ENCODE measurements at places on chromosomes 5 and 9.

DNA sequence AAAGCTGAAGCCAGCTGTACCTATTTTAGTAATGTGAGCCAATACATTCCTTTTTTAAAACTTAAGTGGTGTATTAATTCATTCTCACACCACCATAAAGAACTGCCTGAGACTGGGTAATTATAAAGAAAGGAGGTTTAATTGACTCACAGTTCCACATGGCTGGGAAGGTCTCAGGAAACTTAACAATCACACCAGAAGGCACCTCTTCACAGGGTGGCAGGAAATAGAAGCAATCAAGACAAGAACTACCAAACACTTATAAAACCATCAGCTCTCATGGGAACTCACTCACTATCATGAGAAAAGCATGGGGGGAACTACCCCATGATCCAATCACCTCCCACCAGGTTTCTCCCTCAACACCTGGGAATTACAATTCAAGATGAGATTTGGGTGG lies 21.0 kb downstream of the ESM1 start:
- H3K4me3 ChIP-seq: no peak overlapping the region
- no peak for ATAC-seq
- no peaks in the 10 kb centered on the region for H3K36me3 ChIP-seq
- H3K27ac ChIP-seq: no peak overlapping the region
- H3K4me1 ChIP-seq: peaks cover 4% of the 10 kb centered on the region

DNA sequence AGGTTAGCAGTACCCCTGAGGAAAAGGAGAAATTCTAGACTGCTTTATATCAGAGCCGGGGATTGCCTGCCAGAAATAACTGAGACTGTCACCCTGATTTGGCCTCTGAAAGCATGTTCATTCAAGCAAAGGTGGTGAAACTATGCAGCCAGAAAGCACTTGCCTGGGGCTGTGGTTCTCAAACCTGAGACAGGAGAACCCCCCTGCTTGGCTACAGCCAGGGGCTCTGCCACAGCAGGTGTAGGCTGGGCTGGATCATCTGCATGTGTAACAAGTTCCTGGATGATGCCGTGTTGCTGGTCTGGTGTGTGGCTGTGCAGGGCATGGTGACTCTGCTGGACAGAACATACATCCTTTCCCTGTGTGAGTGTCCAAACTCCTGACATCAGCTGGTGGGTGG lies 157.8 kb downstream of the NXNL2 start:
- H3K4me1 ChIP-seq: no peaks in the 10 kb centered on the region
- H3K27ac ChIP-seq: no peak overlapping the region

DNA sequence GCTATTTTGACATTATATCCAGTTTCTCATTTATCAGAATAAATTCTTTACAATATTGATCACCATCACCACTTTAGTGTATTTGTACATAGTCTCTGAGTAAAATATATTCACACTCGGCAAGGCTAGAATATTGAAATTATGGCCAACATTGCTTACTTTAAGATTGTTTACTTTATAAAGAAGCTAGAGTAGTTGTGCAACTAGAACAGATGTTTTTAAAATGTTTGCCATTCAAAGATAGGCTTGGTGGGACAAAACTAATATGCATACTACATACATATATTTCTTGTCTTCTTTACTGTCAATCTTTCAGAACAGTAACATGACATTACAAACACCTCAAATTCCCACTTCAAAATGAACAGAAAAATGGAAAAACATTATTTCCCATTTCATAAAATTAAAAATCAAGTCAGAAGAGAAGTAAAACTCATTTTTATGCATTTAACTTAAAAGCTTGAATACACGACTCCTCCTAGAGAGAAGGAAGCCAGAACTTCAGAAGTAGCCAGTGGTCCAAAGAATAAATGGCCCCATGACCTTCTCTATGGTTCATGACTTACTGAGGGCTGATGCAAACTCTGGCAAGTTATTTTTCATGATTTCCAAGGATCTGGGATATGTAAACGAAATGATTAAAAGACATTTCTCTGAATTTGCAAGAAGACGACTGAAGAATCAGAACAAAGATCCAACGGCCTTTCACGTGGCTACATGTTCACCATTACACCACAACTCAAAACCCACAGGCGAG lies 14.1 kb downstream of the MTX3 start:
- no peak overlapping the region for H3K27ac ChIP-seq
- H3K4me3 ChIP-seq: no peak overlapping the region
- H3K27me3 ChIP-seq: no peaks in the 10 kb centered on the region
- ATAC-seq: no peak
- peaks cover 3% of the 10 kb centered on the region for H3K4me1 ChIP-seq

- H3K27ac ChIP-seq: peak overlapping the region; percentile 84
- peaks cover 29% of the 10 kb centered on the region for H3K4me1 ChIP-seq
Observed at GRCh38 chr5:172224996-172225395, 31.0 kb downstream of the EFCAB9 start.

GRCh38 chr9:76528056-76528455 lies 69.1 kb downstream of the GCNT1 start:
- peaks cover 2% of the 10 kb centered on the region for H3K4me1 ChIP-seq
- no peak overlapping the region for H3K4me3 ChIP-seq
- H3K27ac ChIP-seq: no peak overlapping the region
- no peak for ATAC-seq
- no peaks in the 10 kb centered on the region for H3K27me3 ChIP-seq

DNA sequence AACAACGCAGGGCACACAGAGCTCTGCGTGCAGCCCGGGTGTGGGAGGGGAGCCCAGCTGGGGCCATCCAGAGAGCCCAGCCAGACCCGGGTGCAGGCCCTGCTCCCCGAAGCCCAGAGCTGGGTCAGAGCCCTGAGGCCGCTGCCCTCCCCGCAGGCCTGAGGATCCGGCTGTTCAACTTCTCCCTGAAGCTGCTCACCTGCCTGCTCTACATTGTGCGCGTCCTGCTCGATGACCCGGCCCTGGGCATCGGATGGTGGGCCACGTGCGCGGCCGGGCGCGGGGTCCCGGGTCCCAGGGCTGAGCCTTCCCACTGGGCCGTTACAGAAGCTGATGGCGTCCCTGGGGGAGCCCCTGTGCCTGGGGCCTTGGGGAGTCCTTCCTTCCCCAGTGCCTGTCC lies 48.8 kb downstream of the KCNT1 start:
- no peak overlapping the region for H3K4me3 ChIP-seq
- H3K27ac ChIP-seq: no peak overlapping the region
- H3K36me3 ChIP-seq: no peaks in the 10 kb centered on the region
- ATAC-seq: no peak
- H3K27me3 ChIP-seq: peaks cover 9% of the 10 kb centered on the region

DNA sequence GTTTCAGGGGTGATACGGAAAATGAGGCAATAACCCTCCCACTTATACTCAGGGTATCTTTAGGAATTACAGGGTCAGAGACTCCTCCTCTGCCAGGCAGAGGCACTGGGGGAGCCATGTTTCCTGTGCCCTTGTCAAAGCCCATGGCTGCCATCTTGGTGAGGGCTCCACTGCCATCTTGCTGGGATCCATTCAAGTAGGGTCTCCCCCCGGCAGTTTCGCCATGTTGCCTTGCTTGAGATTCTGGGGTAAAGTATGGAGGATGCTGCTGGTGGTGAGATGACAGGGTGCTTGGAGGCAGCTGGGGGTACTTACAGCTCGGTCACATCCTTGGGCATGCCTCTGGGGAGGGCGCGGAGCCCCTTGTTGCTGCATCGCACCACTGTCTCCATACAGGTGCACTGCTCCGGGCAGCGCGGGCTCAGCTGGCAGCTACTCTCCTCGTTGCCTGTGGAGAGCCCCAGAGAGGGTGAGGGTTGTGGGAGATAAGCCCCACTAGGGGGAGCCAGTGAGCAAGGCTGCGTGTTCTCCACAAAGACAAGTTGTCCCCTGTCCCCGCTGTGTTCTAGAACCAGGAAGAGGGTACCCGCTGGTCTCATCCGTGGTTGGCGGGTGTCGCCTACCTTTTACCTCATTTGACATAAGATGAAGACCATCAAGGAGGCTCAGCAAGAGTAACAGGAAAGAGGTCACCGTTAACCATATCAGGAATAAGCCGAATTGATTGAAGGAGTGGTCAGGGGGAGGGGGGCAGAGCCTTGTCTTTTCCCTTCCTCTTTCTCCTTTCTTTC lies 169.0 kb upstream of the PANK3 start:
- H3K27me3 ChIP-seq: peaks cover 4% of the 10 kb centered on the region
- no peak overlapping the region for H3K27ac ChIP-seq
- ATAC-seq: peak; percentile 59

GRCh38 chr9:135067096-135067710 lies 20.3 kb upstream of the OLFM1 start:
- ATAC-seq: no peak
- peaks cover 35% of the 10 kb centered on the region for H3K27me3 ChIP-seq
- H3K4me3 ChIP-seq: no peak overlapping the region
- H3K27ac ChIP-seq: no peak overlapping the region
- H3K4me1 ChIP-seq: no peaks in the 10 kb centered on the region

DNA sequence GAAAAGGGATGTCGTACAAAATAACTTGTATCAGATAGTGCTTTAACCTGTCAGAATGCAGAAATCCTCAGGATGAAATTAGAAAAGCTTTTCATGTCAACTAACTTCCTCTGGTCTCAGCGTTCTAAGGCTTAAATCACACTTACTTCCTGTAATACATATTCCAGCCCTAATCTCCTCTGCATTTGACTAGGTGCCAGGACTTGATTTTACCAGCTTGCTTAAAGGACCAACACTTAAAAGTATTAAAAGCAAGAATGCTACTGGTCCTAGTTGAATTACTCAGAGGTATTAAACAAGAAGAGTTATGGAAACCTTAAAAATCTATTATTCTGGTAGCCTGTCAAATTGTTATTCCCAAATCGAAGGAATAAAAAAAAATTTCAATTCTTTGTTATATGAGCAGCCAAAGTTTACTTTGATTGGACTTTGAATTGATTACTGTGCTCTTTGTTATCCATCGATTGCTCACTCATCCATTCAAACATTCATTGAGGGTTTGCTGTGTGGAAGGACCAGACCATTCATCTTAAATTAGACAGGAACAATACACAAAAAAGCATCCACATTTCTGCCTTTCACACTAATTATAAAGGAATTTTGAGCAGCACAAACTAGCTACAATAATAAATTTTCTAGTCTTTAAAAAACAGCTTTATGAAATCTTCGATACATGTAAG lies 108.7 kb downstream of the MUSK start:
- H3K36me3 ChIP-seq: no peaks in the 10 kb centered on the region
- H3K27me3 ChIP-seq: no peaks in the 10 kb centered on the region
- H3K4me3 ChIP-seq: no peak overlapping the region
- no peak overlapping the region for H3K27ac ChIP-seq

DNA sequence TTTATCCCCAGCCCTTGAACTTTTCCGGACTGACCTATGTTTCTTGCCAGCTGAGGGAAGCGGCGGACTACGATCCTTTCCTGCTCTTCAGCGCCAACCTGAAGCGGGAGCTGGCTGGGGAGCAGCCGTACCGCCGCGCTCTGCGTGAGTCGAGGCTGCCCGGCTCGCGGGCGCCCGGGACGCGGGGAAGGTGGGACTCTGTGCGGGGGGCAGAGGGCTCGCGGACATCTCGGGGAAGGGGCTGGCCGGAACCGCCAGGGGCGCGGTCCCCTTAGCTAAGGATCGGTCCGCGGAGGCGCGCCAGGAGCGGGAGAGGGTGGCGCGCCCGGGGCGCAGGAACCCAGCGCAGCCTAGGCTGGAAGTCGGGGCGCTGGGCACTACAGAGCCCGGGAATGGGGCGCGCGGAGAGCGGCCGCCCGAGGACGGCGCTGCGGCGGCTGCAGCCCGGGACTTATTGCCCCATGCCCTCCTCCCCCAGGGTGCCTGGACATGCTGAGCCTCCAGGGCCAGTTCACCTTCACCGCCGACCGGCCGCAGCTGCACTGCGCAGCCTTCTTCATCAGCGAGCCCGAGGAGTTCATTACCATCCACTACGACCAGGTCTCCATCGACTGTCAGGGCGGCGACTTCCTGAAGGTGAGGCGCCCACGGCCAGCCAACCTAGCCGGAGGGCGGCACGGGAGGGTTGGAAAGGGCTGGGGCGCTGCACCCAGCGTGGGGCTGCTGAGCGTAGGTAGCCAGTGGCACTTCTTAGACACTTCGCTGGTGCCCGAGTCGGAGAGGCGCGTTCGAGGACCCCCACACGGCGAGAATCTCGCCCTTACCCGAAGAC lies 922 bp downstream of the CRHBP start:
- H3K4me3 ChIP-seq: no peak overlapping the region
- peak; percentile 24 for ATAC-seq
- H3K4me1 ChIP-seq: no peaks in the 10 kb centered on the region
- peaks cover 36% of the 10 kb centered on the region for H3K27me3 ChIP-seq
- no peaks in the 10 kb centered on the region for H3K36me3 ChIP-seq

DNA sequence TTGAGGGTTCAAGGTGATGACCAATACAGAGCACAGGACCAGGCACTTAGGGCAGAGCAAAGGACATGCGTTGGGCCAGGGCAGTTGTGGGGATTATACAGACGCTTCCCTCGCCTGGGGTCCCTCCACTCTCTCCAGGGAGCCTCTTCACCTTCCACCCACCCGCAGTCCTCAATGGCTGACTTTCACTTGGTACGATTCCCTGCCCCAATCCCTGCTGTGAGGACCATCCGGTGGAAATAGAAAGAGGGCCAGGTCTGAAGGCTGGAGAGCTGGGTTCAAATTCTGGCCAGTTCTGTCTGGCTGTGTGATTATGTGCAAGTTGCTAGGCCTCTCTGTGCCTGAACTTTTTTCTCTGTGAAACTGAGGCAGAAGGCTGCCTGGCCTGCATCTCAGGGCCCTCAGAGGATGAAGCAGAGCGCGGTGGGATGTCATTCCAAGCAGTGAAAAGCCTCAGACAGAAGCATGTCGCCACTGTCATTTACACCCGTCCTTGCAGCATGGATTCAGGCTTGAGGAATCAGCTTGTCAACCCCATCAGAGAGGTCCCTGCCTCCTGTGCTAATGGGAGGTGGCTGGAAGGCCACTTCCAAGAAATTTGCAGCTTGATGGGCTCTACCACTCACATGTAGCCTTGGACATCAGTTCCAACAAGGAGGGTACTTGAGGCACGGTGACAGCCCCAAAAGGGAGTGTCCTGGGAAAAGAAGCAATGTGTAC lies 206.6 kb upstream of the IER5L start:
- no peaks in the 10 kb centered on the region for H3K27me3 ChIP-seq
- H3K36me3 ChIP-seq: no peaks in the 10 kb centered on the region
- H3K27ac ChIP-seq: peak overlapping the region; percentile 52
- H3K4me1 ChIP-seq: no peaks in the 10 kb centered on the region
- peak overlapping the region; percentile 61 for H3K4me3 ChIP-seq
- no peak for ATAC-seq

GRCh38 chr9:70421272-70422180 lies 7.1 kb upstream of the KLF9 start:
- H3K27me3 ChIP-seq: no peaks in the 10 kb centered on the region
- peak overlapping the region; percentile 96 for H3K27ac ChIP-seq
- peaks cover 9% of the 10 kb centered on the region for H3K36me3 ChIP-seq
- peaks cover 21% of the 10 kb centered on the region for H3K4me1 ChIP-seq

GRCh38 chr5:115656404-115656803 lies 30.6 kb upstream of the TMED7 start:
- H3K27ac ChIP-seq: no peak overlapping the region
- no peak overlapping the region for H3K4me3 ChIP-seq
- H3K4me1 ChIP-seq: no peaks in the 10 kb centered on the region

- H3K4me1 ChIP-seq: peaks cover 4% of the 10 kb centered on the region
- H3K27me3 ChIP-seq: peaks cover 4% of the 10 kb centered on the region
- ATAC-seq: peak; percentile 42
- no peak overlapping the region for H3K4me3 ChIP-seq
Observed at GRCh38 chr9:124133727-124134126, 122.2 kb downstream of the LHX2 start.

GRCh38 chr9:114484215-114484853 lies 20.9 kb downstream of the WHRN start:
- peak; percentile 51 for ATAC-seq
- H3K27ac ChIP-seq: peak overlapping the region; percentile 95
- H3K27me3 ChIP-seq: peaks cover 3% of the 10 kb centered on the region
- peaks cover 32% of the 10 kb centered on the region for H3K4me1 ChIP-seq
- H3K36me3 ChIP-seq: no peaks in the 10 kb centered on the region
- peak overlapping the region; percentile 65 for H3K4me3 ChIP-seq

GRCh38 chr9:116209414-116210116 lies 56.0 kb downstream of the PAPPA start:
- H3K27ac ChIP-seq: no peak overlapping the region
- H3K36me3 ChIP-seq: no peaks in the 10 kb centered on the region
- ATAC-seq: no peak
- H3K4me1 ChIP-seq: no peaks in the 10 kb centered on the region
